Activated naive CD8-positive, alpha-beta T cell treated with anti-CD3 and anti-CD28 coated beads for 36 hours (primary cell): ENCODE measurements at places on chromosomes 1 and 21.
A peak's percentile ranks its signal among the peaks of the same experiment; 100 is the strongest.

DNA sequence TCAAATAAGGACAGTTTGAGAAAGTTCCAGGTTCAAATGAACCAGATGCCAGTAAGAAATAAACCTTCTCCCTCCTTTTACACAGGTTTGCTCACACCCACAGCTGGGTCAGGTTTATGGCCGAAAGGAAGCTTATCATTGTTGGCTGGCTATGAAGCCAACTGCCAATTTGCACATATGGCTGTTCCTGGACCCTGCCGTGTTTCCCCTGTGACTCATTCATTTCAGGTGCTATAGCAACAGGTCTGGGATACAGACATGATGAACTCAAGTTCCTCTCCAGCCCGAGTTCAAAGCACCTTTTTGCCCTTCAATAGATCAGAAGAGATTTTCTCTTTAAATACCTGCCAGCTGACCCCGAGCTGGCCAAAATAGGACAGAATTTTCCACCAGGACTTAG lies 134.4 kb upstream of the SMYD2 start:
- no peak overlapping the region for H3K27ac ChIP-seq
- no peak overlapping the region for H3K4me3 ChIP-seq
- H3K27me3 ChIP-seq = peaks cover 6% of the 10 kb centered on the region
- H3K4me1 ChIP-seq = no peaks in the 10 kb centered on the region
- no peak for DNase-seq
- no peaks in the 10 kb centered on the region for H3K36me3 ChIP-seq

- DNase-seq = no peak
- H3K27me3 ChIP-seq = no peaks in the 10 kb centered on the region
- no peaks in the 10 kb centered on the region for H3K36me3 ChIP-seq
- H3K27ac ChIP-seq = no peak overlapping the region
- H3K4me3 ChIP-seq = no peak overlapping the region
Measured at GRCh38 chr1:172288581-172288980, 131.9 kb upstream of the C1orf105 start.

DNA sequence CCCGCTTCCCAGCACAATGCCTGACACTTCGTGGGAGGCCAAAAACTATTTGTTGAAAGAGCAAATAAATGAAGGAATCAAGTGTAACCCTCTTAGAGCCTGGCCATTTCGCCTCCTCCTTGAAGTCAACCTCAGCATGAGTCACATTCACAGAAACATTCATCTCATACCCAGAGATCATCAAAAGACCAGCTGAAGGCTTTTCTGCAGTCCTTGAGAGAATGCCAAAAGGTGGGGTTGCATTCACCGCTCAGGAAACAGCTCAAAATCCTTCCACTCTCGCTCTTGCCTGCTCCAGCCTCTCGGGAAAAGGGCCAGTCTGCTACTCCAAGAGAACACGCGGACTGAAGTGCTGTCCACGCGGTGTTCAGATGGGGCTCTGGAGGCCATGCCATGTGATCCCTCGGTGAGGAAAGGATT lies 90.0 kb downstream of the VWA5B1 start:
- peaks cover 3% of the 10 kb centered on the region for H3K4me1 ChIP-seq
- H3K27ac ChIP-seq = no peak overlapping the region
- no peak for DNase-seq
- no peaks in the 10 kb centered on the region for H3K36me3 ChIP-seq

GRCh38 chr1:168195199-168196135 lies 16.7 kb downstream of the TIPRL start:
- H3K27me3 ChIP-seq = no peaks in the 10 kb centered on the region
- peaks cover 6% of the 10 kb centered on the region for H3K4me1 ChIP-seq
- DNase-seq = no peak
- peaks cover 29% of the 10 kb centered on the region for H3K36me3 ChIP-seq

DNA sequence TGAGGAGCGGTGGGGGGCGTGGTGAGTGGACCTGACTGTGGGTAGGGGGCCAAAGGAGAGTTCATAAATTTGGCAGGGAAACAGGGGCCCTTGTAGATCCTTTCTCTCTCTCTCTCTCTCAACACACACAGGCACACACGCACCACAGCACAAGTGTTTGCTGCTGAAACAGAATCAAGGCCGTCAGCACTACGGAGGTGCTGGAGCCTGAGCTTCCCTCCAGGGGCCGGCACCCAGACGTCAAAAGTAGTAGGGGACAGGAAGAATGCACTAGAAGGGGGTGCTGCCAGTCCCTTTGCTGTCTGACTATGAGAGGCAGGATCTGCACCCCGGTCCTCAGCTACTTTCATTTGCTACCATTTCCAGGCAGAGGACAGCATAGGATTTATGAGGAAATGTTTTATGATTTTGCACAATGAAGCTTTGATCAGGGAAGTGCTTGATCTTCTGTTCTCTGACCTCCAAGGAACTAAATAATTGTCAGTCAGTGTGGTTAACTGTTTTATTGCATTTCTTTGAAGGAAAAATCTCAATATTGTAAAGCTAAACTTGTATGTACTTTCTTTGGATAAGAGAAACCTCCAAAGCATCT lies 74.3 kb upstream of the FAM3B start:
- H3K4me1 ChIP-seq = no peaks in the 10 kb centered on the region
- DNase-seq = no peak
- H3K27ac ChIP-seq = no peak overlapping the region
- H3K4me3 ChIP-seq = no peak overlapping the region
- H3K27me3 ChIP-seq = peaks cover 7% of the 10 kb centered on the region
- no peaks in the 10 kb centered on the region for H3K36me3 ChIP-seq

DNA sequence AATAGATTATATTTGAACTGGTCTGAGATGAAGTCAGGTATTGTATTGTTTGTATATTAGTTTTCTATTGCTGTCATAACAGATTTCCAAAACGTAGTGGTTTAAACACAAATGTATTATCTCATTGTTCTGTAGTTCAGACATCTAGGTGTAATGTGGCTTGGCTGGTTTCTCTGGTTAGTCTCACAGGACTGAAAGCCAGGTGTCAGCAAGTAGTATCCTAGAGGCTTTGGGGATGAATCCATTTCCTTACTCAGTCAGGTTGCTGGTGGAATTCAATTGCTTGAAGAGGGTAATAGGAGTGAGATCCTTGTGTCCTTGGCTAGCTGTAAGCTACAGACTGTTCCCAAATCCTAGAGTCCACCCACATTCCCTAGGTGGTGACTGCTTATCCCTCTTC lies 675.8 kb downstream of the NCAM2 start:
- H3K36me3 ChIP-seq = no peaks in the 10 kb centered on the region
- no peaks in the 10 kb centered on the region for H3K4me1 ChIP-seq
- H3K27ac ChIP-seq = no peak overlapping the region
- no peak for DNase-seq
- no peak overlapping the region for H3K4me3 ChIP-seq

DNA sequence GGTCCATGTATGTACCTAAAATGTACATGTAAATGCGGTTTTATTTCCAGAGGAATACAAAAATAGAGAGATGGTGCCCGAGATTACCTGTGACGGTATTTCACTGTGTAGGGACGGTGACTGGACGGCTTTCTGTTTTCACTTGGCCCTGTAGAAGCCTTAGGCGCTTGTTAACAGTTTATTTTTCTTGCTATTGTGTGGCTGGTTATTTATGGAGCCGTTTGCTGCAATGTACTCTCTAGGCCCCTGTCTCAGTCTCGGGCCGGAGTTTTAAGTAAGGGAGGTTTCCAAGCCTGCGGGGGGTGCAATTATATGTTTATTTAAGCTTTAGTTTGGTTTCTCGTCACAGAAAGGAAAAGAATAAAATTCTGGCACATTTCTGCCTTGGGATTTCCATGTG lies 413 bp downstream of the EFCAB7 start:
- H3K4me3 ChIP-seq = peak overlapping the region; percentile 99
- no peaks in the 10 kb centered on the region for H3K27me3 ChIP-seq
- DNase-seq = no peak
- H3K36me3 ChIP-seq = no peaks in the 10 kb centered on the region

DNA sequence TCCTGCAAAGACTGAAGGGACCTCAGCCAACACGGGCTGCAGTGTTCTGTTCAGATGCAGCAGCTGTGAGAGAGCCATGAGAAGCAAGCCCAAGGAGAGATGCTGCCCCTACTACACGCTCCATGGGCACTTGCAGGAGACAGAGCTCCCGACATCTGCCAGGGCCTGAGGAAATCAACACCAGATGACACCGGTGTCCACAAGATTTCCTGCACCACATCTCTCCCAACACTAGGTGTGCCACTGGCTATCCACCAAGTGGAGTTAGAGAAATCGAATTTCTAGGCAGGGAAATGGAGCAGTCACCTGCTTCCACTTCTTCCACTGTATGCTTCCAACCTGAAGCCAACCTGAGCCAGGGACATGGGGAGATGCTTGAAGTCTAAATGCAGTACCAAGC lies 445.3 kb downstream of the RWDD3 start:
- DNase-seq = no peak
- no peaks in the 10 kb centered on the region for H3K4me1 ChIP-seq
- H3K4me3 ChIP-seq = no peak overlapping the region
- no peak overlapping the region for H3K27ac ChIP-seq

GRCh38 chr1:21716169-21716568 lies 47.0 kb upstream of the RAP1GAP start:
- H3K27ac ChIP-seq = no peak overlapping the region
- peaks cover 23% of the 10 kb centered on the region for H3K36me3 ChIP-seq
- no peak for DNase-seq
- no peaks in the 10 kb centered on the region for H3K27me3 ChIP-seq
- no peak overlapping the region for H3K4me3 ChIP-seq

DNA sequence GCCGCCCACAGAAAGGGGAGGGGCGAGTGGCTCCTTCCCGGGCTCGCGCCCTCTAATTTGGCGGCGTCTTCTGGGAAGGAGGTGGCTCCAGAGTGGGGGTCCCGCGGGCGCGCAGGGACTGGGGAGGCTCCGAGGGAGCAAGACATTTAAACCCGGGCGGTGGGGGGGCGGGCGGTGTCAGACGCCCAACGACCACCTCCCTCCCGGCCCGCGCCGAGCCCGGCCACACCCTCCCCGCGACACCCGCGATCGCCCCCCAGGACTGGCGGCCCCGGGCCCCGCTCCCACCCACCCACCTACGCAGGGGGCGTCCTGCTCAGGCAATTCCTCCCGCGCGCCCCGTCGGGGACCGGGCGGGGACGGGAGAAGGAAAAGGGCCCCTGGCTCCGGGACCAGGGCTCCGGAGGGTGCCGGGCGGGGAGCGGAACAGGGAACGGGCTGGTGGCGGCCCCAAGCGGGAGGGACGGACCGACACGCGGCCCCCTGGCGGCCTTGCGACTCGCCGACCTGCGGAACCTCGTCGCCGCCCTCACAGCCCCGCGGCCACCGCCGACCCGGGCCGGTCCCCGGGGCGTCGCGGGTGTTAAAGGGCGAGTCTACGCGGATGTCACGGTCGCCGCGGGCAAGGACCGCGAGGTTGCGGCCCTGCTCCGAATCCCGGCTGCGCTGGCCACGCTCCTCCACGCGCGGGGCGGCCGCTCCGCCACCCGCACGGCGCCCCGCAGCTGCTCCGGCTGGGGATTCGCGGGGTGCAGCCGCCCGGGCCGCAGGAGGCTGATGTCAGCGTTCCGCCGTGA lies 94.0 kb upstream of the FMN2 start:
- H3K36me3 ChIP-seq = no peaks in the 10 kb centered on the region
- no peak overlapping the region for H3K4me3 ChIP-seq
- H3K27ac ChIP-seq = no peak overlapping the region
- peaks cover 69% of the 10 kb centered on the region for H3K27me3 ChIP-seq
- peak; percentile 14 for DNase-seq

- H3K27me3 ChIP-seq = peaks cover 9% of the 10 kb centered on the region
- DNase-seq = no peak
- H3K27ac ChIP-seq = no peak overlapping the region
- no peaks in the 10 kb centered on the region for H3K4me1 ChIP-seq
- no peak overlapping the region for H3K4me3 ChIP-seq
- no peaks in the 10 kb centered on the region for H3K36me3 ChIP-seq
Measured at GRCh38 chr1:29607236-29607635, 370.9 kb downstream of the PTPRU start.

GRCh38 chr1:213457186-213457585 lies 406.1 kb downstream of the RPS6KC1 start:
- no peak overlapping the region for H3K4me3 ChIP-seq
- H3K27ac ChIP-seq = no peak overlapping the region
- no peaks in the 10 kb centered on the region for H3K4me1 ChIP-seq
- no peak for DNase-seq
- H3K27me3 ChIP-seq = peaks cover 8% of the 10 kb centered on the region

- H3K27ac ChIP-seq = no peak overlapping the region
- no peaks in the 10 kb centered on the region for H3K27me3 ChIP-seq
- no peaks in the 10 kb centered on the region for H3K36me3 ChIP-seq
- DNase-seq = no peak
- H3K4me1 ChIP-seq = no peaks in the 10 kb centered on the region
- no peak overlapping the region for H3K4me3 ChIP-seq
Measured at GRCh38 chr1:171674431-171675405, 22.2 kb upstream of the MYOC start.

GRCh38 chr21:26117324-26117971 lies 53.1 kb downstream of the APP start:
- no peak overlapping the region for H3K27ac ChIP-seq
- no peak overlapping the region for H3K4me3 ChIP-seq
- H3K27me3 ChIP-seq = no peaks in the 10 kb centered on the region
- H3K4me1 ChIP-seq = peaks cover 10% of the 10 kb centered on the region

DNA sequence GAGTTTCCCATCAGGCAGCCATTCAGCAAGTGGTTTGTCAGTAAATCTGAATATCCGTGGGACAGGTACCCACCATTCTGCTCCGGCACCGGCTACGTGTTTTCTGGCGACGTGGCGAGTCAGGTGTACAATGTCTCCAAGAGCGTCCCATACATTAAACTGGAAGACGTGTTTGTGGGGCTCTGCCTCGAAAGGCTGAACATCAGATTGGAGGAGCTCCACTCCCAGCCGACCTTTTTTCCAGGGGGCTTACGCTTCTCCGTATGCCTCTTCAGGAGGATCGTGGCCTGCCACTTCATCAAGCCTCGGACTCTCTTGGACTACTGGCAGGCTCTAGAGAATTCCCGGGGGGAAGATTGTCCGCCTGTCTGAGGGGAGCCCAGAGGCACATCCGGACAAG lies 48.4 kb downstream of the B3GALT5 start:
- no peak overlapping the region for H3K4me3 ChIP-seq
- DNase-seq = no peak
- H3K27ac ChIP-seq = no peak overlapping the region
- no peaks in the 10 kb centered on the region for H3K36me3 ChIP-seq

- no peak for DNase-seq
- H3K27ac ChIP-seq = no peak overlapping the region
- no peak overlapping the region for H3K4me3 ChIP-seq
- H3K36me3 ChIP-seq = no peaks in the 10 kb centered on the region
- no peaks in the 10 kb centered on the region for H3K4me1 ChIP-seq
Measured at GRCh38 chr1:79188337-79188736, 181.8 kb upstream of the ADGRL4 start.

DNA sequence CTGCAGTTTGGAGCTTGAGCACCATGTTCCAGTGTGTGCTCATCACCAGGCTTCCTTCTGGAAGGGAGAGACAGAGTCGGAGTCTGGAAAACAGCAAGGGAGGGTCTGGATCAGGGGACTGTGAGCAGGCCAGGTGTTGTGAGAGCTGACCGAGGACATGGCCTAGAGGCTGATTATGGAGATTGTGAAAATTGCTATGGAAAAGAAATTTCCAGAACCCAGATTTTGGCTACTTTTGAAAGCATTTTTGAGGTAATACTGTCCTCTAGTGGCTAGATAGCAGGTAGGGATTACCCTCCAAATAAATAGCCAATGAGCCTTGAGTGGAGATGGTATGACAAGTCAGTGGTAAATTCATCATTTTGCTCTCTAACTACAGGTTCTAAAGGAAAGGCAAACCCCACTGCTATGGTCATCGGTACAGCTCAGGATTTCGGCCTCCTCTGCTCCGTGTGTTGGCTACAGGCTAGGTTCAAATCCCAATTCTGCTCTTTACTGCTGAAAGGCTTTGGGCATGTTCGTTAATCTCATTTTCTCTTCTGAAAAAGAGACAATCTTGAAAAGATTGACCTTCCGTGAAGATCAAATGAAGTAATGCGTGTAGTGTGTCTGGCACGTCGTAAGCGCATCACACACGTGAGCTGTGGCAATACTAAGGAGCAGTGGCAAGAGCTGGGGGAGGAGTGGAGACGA lies 1.0 kb upstream of the HAO2 start:
- no peaks in the 10 kb centered on the region for H3K36me3 ChIP-seq
- no peaks in the 10 kb centered on the region for H3K4me1 ChIP-seq
- peaks cover 24% of the 10 kb centered on the region for H3K27me3 ChIP-seq
- no peak overlapping the region for H3K27ac ChIP-seq
- DNase-seq = no peak
